Activated T-helper 9 cell treated with anti-CD3 and anti-CD28 coated beads, Interleukin-2, amount 50 U/mL, for 16 hours (primary cell): ENCODE measurements at places on chromosomes 3 and 15.

- no peak for DNase-seq
These were observed 36.9 kb downstream of the RAB8B start for GRCh38 chr15:63226155-63226883.

DNA sequence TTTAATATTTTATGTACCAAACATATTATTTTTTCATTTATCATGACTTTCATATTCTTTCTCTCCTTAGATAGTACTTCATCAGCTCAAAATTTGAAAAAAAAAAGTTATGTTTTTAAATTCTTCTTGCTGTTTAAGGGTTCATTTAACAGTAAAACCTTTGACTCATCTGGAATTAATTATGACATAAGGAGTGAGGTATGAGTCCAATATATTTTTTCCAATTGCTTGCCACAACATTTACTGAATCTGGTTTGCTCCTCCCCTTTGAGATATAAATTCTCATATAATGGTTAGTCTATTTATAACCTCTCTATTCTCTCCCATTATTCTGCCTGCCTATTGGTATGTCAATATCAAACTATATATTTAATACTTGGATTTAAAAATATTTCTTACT, 387.8 kb downstream of the TUSC7 start:
- DNase-seq = no peak

- DNase-seq = no peak
These were observed 9.5 kb downstream of the C3orf52 start for GRCh38 chr3:112095731-112096130.

DNA sequence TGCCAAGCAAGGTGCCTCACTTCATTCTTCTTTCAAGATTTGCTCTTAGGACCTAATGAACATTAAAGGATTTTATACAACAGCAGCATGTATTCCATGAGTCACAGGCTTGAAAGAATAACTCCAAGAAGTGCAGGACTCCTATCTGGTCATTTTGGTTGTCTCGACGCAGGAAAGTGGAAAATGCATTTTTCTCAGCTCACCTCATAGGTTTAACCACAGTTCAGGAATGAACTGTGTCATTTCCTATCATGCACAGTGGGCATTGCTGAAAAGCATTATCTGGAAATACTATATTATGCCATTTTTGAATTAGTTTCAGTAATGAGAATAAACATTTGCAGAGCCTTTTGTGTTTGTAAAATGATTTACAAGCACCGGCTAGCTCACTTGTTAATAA, 98.7 kb upstream of the BFSP2 start:
- DNase-seq = no peak

DNA sequence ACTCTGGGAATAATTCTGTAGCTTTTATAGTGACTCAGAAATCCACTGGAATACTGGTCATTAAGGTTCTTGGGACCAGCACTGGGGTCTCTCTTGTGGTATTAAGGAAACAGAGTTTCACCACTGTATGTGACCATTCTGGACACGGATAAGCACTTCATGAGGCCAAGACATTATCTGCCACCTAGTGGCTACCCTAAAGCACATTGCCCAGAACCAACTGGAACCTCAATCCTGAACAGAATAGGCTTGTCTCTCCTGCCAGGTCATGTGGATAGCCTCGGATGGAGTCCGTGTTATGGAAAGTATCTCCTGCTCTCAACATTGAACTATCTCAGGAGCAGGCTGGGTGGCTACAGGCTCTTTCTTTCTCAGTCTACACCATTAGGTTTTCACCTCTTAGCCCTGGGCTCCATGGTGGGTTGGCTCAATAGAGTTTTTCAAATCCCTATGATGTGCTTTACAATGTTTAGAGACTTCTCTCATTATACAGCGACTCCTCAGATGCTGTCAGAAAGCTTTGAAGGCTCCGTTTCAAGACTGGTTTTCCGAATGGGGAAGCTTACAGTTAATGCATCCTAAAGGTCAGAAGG, 167.6 kb upstream of the ST8SIA2 start:
- no peak for DNase-seq

DNA sequence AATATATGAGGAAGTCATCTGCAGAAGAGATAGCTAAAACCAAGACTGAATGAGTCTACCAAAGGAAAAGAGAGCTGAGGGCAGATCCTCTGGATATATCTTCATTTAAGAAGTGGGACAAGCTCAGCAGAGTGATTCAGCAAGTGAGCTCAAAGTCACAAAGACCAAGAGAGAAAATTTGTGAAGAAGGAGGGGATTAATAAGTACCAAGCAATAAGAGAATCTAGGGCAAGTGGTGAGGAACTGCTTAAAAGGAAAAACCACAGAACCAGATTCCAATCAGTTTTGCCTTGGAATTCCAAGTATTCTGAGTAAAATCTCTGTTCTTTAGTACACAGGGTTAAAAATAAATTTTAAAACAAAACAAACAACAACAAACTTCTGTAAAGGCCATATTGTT, 3.6 kb downstream of the EHHADH start:
- DNase-seq = no peak

DNA sequence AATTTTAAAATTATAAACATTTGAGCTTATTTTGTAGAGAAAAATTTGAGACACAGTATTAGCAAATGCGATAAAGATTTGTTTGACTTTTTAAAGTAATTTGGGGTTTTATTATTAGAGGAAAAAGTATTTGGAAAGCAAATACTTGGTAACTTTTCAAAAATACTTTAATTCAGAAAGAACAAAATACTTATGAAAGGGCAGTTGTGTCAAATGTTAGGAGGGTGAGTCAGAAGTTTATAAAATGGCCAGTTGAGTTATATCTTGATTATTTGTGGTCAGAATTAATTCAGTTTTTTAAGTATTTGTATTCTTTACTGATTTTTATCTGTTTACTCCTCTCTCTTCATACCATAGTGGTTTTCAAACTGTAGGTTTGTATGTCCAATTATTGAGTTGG, 12.1 kb downstream of the LACTB start:
- no peak for DNase-seq
